ENCODE measurements at places on chromosomes 16 and 17.

DNA sequence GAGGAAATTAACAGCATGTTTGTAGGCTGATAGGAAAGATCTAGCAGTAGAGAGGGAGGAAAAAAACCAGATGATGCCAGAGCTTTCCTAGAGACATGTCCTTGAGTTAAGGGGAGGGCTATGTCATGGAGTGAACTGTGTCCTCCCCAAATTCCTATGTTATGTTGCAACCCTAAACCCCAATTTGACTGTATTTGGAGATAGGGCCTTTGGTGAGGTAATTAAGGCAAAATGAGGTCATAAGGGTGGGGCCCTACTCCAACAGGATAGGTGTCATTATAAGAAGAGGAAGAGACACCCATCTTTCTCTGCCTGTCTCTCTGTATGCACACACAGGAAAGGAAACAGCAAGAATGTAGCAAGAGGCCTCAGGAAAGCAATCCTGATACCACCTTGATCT is 195.3 kb upstream of the AXIN2 start:
- DNase-seq: no peak

GRCh38 chr16:66274335-66275110 is 92.0 kb upstream of the CDH5 start:
- peak; percentile 29 for DNase-seq

DNA sequence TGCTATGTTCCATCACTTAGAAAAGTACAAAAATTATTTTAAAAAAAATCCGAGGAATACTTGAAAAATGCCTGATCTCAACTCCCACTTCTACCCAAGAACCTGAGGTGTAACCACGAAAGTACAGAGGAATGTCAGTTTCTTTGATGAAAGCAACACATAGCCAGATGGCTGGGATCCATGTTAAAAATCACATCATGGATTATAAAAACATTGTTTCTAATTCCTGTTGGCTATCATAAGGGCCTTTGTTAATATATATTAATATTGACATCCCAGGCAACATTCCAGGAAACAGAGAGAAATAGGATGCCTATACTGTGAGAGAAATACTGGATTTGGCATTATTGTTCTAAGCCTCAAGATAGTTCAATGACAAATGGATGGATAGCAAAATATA is 115.3 kb downstream of the SKAP1 start:
- no peak for DNase-seq

DNA sequence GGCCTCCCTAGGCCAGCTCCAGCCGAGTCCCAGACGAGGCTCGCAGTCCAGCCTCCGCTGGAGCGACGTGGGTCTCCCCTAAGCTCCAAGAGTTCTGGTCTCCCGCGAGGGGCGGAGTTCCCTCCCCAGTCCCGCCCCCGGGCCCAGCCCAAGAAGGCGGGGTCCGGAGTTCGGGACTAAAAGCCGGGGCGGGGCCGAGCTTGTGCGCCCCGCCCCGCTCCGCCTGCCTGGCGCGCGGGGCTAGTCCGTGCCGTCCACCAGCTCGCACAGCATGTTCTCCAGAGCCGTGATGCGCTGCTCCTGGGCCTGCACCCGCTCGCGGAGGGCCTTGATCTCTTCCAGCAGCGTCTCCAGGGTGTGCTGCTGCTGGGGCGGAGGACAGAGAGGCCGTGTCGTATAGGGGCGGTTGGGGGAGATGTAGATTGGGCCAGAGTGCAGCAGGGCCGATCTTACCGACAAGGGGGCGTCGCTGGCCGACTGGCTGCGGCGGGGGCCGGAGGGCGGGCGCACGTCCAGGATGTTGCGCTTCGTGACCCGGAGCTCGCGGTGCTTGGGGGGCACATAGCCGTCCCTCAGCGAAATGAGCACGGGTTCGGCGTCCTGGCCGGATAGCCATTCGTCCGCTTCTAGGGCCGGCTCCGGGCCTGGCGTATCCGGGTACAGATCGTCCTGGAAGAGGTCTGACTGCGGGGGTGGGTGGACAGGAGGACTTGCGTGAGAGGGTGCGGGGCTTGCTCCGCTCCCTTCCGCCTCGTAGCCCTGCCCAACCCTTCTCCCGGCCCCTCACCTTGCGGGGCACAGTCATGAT is 7.0 kb downstream of the CORO6 start:
- peak; percentile 89 for DNase-seq

- DNase-seq: no peak
Measured at GRCh38 chr17:2937331-2938003, 125.9 kb downstream of the OR1D5 start.

DNA sequence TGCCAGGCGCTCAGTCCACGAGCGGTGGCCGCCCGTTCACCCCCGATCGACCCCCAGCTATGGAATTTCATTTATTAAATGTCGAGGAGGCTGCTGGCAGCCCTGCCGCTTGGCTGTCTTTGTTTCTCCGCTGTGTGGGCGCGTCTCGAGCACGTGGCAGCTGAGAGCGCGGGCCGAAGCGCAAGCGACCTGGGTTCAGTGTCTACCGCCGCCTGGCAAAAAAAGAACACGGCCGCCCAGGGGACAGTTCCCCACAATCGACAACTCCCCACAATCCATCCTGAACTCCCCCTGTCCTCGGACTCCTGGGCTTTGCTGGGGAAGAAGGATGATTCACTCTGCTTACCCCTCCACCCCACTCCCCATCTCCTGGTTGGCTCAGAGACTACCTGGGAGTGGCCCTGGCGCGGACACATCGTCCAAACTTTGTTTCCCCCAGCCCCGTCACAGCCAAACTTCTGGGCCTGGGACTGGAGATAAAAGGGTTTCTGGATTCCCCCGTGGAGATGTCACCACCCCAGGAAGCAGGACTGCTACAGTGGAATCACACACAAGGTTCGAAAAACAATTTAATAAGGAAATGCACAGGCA is 1.7 kb upstream of the ANKRD13B start:
- no peak for DNase-seq

GRCh38 chr17:78822552-78822951 is 18.1 kb downstream of the USP36 start:
- DNase-seq: no peak

- DNase-seq: peak; percentile 72
Measured at GRCh38 chr17:2222901-2223616, 80.5 kb downstream of the SMG6 start.

- no peak for DNase-seq
Measured at GRCh38 chr17:63497708-63498483, 21.0 kb downstream of the ACE start.

DNA sequence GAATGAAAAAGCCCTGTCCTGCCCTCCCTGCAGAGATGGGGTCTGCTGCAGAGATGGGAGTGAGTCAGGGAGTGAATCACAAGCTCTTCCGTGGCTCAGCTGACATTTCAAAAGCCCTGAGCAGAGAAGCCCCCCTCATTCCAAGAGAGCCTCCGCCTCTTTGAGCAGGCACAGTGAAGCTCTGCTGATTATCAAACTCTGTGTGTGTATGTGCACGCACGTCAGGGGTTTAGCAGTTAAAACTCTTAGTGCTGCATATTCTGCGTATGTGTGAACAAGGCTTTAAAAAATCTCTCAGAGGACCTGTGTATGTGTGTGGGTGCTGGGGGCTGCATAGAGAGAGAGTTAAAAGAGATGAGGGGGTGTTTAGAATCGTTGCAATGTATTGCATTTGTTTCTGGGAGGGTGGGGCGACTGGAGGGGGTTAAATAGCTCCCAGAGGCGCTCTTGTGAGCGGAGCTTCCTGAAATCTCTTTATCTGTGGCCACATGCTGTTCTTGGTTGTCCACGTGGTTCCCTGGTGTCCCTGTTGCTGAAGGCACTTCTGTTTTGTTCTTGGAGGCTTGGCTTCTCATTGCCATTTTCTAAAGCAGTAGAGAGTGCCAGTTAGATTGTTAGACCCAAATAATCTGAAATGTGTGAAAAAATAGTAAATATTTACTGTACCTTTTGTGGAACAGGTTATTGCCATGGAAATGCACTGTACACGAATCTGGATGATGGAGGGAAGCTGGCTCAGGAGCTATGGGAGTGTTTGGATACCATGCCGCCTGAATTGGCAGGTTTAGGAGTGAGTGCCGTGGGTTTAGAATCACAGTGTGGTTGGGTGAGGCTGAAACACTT is 116.6 kb downstream of the PRKCB start:
- DNase-seq: no peak

GRCh38 chr17:8048236-8048635 is 9.4 kb downstream of the ALOX15B start:
- DNase-seq: no peak

DNA sequence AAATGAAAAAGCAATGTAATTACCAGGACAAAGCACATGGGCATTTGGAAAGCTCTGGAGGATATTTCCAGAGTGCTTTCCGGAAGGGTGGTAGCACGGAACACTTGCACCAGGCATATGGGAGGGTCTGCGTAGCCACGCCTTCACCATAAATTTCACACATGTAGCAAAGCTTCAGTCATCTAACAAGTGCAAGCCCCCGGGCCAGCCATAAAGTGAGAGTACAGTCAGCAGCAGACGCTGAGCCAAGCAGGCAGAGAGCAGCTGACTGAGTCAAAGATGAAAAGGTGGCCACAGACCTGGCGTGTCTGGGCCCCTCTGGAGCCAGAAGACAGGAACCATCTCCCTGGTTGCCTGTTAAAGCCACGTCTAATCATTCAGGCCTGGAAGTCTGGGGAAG is 130.6 kb downstream of the SEC14L1 start:
- DNase-seq: no peak

GRCh38 chr16:17784073-17784472 is 313.3 kb upstream of the XYLT1 start:
- no peak for DNase-seq

GRCh38 chr16:27402964-27403600 is 1.1 kb downstream of the IL21R start:
- peak; percentile 39 for DNase-seq

- no peak for DNase-seq
Measured at GRCh38 chr16:8583199-8583598, 7.1 kb downstream of the TMEM114 start.

DNA sequence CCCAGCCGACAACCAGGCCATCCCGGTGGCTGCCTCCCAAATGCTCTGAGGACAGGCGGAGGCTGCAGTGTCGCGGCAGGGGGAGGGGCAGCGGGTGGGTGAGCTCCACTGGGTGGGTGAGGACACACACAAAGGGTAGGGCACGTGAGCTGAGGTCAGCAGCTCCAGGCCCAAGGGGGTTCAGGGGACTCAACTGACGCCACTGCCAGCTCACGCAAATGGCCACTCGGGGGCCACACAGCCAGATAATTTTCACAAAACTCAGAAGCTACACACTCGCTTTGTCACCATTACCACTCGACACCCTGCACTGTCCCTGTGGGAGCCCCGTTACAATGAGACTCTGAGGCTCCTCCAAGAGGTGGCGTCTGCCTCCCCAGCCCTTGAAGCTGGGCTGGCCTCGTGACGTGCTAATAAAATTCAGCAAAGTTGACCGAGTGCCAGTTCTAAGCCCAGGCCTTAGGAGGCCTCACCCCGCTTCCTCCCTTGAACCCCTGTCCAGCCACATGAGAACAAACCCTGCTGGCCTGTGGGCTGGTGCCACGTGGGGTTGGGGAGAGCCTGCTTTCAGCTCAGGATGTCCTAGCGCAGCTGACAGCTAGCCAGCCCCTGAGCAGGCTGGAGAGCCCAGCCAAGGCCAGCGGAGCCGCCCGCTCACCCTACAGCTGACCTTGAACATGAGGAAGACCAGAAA is 56.9 kb downstream of the RMI2 start:
- DNase-seq: no peak

DNA sequence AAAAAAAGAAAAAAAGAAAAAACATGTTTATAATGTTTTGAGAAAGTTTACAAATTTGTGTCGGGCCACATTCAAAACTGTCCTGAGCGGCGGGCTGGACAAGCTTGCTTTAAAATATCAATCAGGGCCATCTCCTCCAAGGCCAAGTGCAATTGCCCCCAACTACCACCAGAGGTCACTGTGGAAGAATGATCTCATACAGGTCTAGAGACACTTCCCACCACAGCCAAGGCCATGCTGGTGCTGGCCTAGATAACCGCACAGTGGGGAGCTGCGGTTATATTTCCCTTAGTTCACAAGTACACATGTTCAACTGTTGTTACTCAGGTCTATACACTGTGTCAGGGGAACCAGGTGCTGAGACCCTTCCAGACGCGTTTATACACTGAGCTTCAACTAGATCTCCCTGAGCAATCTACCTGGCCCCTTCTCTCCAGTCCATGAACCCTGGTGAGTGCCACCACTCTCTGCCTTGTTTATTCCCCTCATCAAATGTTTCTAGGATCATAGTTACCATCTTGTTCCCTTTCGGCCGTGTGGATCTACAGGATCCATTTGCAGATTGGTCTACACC is 83.8 kb upstream of the CCL2 start:
- peak; percentile 47 for DNase-seq

DNA sequence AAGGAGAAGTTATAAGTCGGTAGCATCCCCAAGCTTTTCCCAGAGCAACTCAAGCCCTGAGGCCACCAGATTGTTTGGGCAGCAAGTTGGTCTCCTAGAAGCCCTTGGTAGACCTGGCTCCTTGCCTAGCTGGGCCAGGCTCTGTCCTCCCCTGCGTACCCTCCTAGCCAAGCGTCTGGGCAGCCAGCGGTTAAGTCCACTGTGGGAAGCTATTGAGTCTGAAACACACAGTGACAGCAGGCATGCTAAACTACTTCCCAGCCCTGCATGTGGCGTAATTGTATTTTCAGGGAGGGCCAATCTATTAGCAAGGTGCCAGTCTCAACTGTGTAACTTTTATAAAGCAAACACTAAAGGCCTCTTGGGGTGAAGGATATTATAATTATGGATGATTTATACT is 419.1 kb upstream of the RBFOX1 start:
- no peak for DNase-seq

DNA sequence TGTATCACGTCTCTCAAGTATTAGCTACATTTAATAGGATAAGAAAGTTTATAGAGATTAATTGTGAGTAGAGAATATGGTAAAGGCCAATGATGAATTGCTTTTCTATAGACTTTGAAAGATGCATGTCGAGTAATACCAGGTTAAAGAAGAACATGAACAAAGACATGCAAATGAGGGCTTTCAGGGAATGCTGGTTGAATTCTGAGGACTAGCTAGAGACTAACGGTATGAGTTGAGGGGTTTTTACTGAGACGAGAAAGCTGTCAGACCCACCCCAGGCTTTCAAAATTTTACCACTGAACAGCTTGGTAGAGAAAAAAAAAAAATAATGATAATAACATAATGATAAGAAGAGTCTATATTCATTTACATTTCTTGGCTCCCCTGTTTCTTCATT is 796.0 kb upstream of the CDH8 start:
- DNase-seq: no peak

- DNase-seq: no peak
Measured at GRCh38 chr16:23950291-23950894, 114.6 kb downstream of the PRKCB start.
